ENCODE measurements at places on chromosomes 3 and 15. TPM values are rescaled to one million over a fixed set of nuclear protein-coding genes. Genes with fewer than 3 reads are reported as not detected.

GRCh38 chr3:45223889-45224727, 2.0 kb downstream of the TMEM158 start:
- peaks cover 37% of the 10 kb centered on the region for H3K27me3 ChIP-seq
- H3K4me1 ChIP-seq, result peaks cover 12% of the 10 kb centered on the region
- DNase-seq, result no peak
- H3K36me3 ChIP-seq, result no peaks in the 10 kb centered on the region
- H3K4me3 ChIP-seq, result no peak overlapping the region
- no peak overlapping the region for H3K27ac ChIP-seq

- H3K27ac ChIP-seq, result no peak overlapping the region
- no peak overlapping the region for H3K4me3 ChIP-seq
- H3K36me3 ChIP-seq, result no peaks in the 10 kb centered on the region
- no peaks in the 10 kb centered on the region for H3K27me3 ChIP-seq
Measured at GRCh38 chr3:114660124-114660523, 366.3 kb downstream of the TIGIT start.

GRCh38 chr3:124823206-124823605, 64.0 kb downstream of the ITGB5 start:
- no peak overlapping the region for H3K27ac ChIP-seq
- H3K4me3 ChIP-seq, result no peak overlapping the region
- no peak for DNase-seq
- H3K36me3 ChIP-seq, result no peaks in the 10 kb centered on the region

Gene THPO
- not detected for total RNA-seq

DNA sequence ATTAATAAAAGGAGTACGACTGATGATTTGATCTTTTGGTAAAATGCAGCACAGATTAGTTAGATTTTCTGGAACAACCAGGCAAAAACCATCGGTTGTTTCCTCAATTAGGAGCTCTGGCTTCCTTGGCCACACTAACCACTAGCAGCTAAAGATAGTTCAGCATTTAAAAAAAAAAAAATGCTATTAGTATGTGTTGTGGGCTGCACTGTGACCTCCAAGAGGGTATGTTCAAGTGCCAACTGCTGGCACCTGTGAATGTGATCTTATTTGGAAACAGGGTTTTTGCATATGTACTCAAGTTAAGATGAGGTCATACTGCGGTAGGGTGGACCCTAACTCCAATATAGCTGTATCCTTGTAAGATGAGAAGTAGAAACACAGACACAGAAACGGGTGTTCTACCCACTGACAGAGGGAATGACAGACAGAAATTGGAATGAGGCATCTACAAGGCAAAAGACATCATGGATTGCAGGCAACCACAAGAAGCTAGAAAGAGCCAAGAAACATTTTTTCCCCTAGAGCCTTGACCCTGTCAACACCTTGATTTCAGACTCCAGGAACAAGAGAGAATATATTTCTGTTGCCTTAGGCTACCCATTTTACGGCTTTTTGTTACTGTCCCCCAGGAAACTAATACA, 534.6 kb upstream of the ROBO2 start:
- H3K27ac ChIP-seq, result no peak overlapping the region
- H3K4me1 ChIP-seq, result no peaks in the 10 kb centered on the region
- H3K4me3 ChIP-seq, result no peak overlapping the region
- no peaks in the 10 kb centered on the region for H3K27me3 ChIP-seq
- no peaks in the 10 kb centered on the region for H3K36me3 ChIP-seq

Gene ZBTB47
- total RNA-seq, result 1.6 TPM

- no peaks in the 10 kb centered on the region for H3K27me3 ChIP-seq
- peak; percentile 15 for DNase-seq
- H3K27ac ChIP-seq, result no peak overlapping the region
- peaks cover 23% of the 10 kb centered on the region for H3K36me3 ChIP-seq
Measured at GRCh38 chr3:119236756-119237155, 3.9 kb downstream of the B4GALT4 start.

- no peak for DNase-seq
- no peaks in the 10 kb centered on the region for H3K36me3 ChIP-seq
- H3K27ac ChIP-seq, result no peak overlapping the region
- no peaks in the 10 kb centered on the region for H3K27me3 ChIP-seq
- H3K4me1 ChIP-seq, result no peaks in the 10 kb centered on the region
Measured at GRCh38 chr3:170027233-170028102, 10.3 kb upstream of the GPR160 start.

- H3K36me3 ChIP-seq, result no peaks in the 10 kb centered on the region
- DNase-seq, result peak; percentile 32
- no peaks in the 10 kb centered on the region for H3K27me3 ChIP-seq
- no peak overlapping the region for H3K27ac ChIP-seq
- H3K4me3 ChIP-seq, result no peak overlapping the region
Measured at GRCh38 chr3:122063908-122064307, 8.7 kb downstream of the CD86 start.
